ENCODE measurements at places on chromosomes 6 and 20. TPM values are rescaled to one million over a fixed set of nuclear protein-coding genes. Genes with fewer than 3 reads are reported as not detected.

DNA sequence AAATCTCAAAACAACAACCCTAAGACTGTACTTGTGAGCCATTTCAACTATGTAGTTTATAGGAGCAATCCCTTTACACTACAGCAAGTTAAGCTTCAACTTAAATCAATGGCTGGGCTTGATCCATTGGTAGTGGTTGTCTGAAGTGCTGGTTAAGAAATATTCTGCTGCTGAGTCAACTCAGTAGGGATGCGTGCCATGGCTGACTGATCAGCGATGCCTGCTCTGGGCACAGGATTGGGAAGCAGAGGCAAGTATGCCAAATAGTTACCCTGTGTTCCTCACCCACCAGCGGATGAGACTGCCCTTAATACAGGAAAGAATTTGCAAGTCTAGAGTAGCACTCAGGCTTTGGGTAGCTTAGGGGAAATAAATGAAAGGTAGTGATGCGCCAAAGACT lies 41.5 kb downstream of the GCM1 start:
- DNase-seq: no peak

DNA sequence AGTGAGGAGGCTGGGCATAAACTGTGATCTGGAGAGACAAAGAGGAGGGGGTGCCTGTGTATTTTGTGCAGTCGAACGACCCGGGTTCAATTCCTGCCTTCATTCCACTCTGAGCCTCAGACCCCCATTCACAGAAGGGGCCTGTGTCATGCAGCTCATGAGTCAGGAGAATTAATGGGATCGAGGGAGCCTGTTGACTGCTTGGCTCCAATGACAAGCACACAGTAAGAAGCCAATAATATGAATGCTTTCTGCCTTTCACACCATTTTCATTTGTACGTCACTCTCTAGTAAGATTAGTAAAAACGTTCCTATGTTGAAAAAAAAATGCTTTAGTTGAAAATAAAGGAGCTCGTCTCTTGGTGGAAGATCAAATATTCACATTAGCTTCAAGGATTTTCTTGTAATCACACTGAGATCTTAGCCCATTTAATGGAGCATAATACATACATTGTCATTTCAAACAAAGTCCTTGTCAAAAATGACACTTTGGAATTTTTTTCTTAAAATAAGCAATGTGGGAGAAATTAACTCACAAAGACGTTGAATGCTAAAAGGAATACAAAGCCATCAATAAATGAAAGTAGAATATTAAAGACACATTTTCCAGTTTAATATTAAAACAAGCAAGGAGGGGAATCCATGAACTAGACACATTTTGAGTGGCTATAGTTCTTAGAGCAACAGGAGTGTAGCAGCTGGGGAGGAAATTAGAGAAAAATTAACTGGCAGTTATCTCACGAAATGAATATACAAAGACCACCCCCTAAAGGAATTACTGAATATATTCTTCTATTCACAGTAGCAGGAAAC lies 246.7 kb upstream of the AFDN start:
- DNase-seq: no peak

Gene CAP2
- 2.5 TPM for total RNA-seq

GRCh38 chr20:57139342-57140093 lies 126.9 kb downstream of the BMP7 start:
- DNase-seq: no peak

Gene RNF217
- total RNA-seq: 25.0 TPM

Gene EGFL8
- total RNA-seq: 6.3 TPM

DNA sequence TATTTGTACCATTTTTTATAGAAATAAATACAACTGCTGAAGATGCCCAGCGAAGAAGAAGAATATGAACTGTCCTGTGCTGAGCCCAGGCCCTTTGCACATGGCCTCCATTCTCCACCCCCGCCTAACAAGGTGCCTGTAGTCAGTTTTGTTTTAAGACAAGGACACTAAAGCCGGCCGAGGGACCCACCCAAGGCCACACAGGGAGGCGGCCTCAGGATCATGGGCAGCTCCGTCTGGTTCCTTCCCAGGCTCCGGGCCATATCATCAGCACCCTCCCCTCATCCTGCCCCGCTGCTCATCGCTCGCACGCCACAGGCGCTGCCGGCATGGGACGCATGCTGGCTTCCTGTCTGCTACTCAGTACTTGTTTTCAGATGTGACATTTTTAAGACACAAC lies 21.3 kb downstream of the PSMG4 start:
- no peak for DNase-seq

- DNase-seq: no peak
Measured at GRCh38 chr20:57320358-57320757, 9.2 kb upstream of the SPO11 start.

Gene MAN1A1
- total RNA-seq: 116 TPM
